Fibroblast of skin of abdomen (primary cell): ENCODE measurements at places on chromosomes 12 and 14.

DNA sequence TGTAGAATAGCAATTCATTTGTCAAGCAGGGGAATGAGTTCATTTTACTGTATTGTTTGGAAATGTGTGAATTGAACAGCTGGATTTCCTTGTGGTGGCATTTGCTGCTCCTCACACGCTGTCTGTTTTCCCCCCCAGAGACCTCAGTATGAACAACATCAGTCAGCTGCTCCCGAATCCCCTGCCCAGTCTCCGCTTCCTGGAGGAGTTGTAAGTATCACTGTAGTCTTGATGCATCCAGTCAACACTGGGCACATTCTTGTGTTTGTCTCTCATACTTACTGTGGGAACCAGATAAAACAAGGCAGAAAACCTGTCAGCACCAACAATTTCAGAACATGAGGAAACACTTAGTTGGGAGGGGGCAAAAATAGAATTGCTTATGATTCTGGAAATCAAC, 64.9 kb downstream of the LGR5 start:
- DNase-seq: peak; percentile 1

GRCh38 chr14:24100197-24100981, 6.3 kb downstream of the PCK2 start:
- DNase-seq: no peak

- peak; percentile 22 for DNase-seq
These were observed 26.9 kb downstream of the GCN1 start for GRCh38 chr12:120167529-120168095.

- no peak for DNase-seq
These were observed 99.2 kb downstream of the SNAPC1 start for GRCh38 chr14:61861320-61861865.

DNA sequence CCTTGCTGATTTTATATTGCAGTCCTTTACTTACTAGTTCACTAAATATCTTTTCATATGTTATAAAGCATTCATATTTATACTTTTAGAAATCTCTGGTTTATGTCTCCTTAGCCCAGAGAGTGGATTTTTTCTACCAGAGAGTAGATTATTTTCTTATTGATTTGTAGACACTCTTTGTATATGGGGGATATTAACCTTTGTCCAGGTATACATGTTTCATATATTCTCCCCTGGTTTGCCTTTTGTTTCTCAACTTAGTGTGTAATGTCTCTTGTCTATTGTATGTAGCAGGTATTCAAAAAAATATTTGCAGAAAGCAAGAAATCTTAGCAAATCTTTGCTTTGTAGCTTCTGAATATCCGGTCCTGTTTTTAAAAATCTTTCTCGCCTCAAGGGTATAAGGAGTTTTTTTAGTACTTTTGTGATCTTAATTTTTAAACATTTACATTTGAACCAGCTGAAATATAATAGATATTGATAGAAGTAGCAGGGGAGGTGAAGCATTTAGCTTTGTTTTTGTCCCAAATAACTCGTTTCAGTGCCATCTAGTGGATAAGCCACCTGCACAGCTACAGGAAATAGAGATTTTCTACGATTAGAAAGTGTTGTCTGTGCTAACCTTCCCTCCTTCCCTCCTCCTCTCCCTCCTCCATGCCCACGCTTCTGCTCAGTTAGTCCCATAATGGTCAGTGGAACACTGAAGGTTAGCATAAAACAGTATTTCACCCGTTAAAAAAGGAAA, 97.0 kb downstream of the PHETA1 start:
- no peak for DNase-seq

GRCh38 chr14:63897721-63898163, 44.9 kb downstream of the SYNE2 start:
- peak; percentile 80 for DNase-seq

DNA sequence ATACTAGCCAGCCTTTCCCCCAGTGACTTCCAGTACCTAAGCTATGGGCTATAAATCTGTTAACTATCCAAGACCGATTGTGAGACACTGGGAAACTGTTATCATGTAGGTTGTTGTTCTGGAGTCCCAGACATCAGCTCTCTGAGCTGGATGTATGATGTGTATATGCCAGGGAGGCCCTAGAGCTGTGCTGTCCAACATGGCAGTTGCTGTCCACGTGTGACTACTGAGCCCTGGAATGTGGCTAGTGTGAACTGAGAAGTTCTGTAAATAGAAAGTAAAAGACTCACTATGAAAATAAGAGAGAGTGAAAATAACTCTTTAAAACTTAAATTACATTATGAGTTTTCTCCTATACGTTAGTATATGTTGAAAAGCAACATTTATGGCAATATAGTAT, 755.8 kb upstream of the FBXO33 start:
- peak; percentile 0 for DNase-seq

- peak; percentile 13 for DNase-seq
These were observed 513 bp downstream of the CCNK start for GRCh38 chr14:99481745-99482099.

- DNase-seq: no peak
These were observed 753 bp downstream of the ACRBP start for GRCh38 chr12:6646276-6647082.

DNA sequence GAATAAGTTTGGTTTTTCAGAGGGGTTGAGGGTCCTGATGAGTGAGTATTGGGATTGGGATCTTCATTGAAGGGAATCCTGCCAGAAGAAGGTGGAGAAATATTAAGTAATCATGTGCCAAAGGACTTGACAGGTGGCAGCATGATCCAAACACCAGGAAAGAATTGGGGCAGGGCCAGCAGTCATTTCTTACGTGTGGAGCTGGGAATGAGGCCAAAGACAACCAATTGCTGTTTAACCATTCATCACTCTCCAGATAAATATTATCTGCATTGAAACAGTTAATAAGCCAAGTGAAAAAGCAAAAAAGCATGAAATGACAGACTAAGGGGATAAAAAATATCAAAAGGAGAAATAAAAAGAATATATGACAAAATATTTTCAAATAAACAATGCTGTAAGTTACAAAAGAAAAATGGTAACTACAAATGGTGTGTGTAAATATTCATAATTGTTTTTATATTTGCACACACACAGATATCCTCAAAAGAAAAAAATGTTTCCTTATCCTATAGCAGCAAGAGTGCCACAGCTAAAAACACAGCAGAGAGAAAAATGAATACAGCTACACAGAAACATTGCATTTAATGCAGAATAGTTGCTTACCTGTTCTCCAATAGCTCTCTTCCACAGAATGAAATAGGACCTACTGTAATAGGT, 26.2 kb downstream of the C2CD5 start:
- peak; percentile 12 for DNase-seq

- no peak for DNase-seq
These were observed 35.7 kb downstream of the CNTN1 start for GRCh38 chr12:40727774-40728483.

- no peak for DNase-seq
These were observed 58.9 kb downstream of the NCOR2 start for GRCh38 chr12:124508381-124509079.

GRCh38 chr14:61925043-61925442, 162.8 kb downstream of the SNAPC1 start:
- peak; percentile 5 for DNase-seq

DNA sequence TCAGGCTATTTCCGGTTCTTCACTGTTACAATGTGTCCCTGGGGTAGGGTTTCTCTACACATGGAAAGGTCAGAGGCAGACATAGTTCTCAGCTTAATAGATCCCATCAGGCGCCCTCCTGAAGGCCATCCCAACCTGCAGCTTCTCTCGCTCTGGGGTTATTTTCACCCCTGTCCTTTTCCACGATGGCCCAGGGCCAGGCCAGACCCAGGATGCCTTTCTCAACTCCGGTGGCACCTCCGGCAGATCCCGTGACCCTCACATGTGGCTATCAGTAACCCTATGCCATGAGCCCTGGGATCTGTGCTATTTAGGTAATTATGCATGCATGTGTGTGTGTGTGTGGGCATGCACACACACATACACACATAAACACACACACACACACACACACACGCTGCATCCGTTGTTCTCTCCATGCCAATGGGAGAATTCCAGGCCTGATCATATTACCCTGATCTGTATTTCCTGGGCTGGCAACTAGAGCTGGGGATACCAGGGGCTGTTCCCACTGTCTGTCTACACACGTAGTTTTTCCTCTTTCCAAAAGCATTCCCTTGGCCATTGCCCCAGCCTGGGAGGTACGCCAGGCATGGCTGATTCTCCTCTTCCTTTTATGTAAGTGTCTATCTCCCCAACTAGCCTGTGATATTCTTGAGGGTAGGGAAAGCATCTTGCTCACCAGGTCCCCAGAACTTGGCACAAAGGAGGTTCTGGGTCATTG, 51.2 kb upstream of the NOS1 start:
- DNase-seq: no peak

- no peak for DNase-seq
These were observed 198.6 kb downstream of the BCL11B start for GRCh38 chr14:99073431-99073830.

DNA sequence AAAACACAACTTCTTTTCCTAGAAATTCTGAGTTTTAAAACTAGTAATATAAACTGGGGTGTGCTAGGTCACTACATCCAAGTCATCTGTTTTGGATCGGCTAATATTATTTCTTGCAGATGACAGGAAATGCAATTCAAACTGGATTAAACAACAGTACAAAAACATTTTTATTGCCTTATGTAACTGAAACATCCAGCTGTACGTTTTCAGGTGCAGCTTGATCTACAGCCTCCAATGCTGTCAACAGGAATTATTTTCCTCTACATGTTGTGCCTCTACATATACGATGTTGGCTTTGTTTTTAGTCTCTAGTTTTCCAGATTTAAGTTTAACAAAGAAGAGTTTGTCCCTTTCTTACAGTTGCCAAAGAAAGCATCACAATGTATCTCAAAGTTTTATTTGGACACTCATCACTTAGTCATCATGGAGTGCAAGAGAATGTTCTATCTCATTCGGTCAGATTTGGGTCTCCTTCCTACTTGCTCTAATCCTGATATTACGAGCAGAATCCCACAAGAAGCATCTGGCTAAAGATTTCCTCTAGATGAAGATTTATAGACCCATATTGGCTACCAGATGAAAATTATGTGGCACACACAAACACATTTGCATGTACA, 326.7 kb downstream of the SLC6A15 start:
- peak; percentile 45 for DNase-seq

GRCh38 chr14:77547512-77548180, 49.0 kb upstream of the ISM2 start:
- no peak for DNase-seq

DNA sequence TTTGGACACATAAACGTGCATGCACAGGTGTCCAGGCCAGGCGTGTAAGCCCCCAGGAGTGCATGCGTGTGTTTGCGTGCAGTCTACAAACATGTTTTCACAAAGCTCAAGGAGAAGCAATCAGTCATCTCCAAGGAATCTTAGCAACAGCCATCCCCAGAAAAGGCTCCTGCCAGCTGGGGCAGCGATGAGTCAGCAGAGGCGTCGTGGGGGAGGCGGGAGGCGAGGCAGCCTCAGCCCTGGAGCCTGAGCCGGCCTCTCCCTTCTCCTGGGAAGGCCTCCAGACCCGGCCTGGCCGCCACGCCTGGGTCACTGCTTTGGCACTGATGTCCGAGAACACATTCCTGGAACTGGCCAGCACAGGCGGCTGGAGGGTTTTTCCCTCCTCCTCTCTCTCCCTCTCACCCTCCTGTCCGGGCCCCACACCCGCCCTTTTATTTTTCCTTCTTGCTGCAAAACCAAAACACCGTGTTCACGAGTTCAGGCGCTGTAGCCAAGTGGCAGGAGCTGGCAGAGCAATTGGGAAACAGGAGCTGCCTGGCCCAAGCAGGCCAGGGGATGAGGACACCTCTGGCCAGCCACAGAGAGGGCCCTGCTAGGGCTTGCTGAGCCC, 92.7 kb downstream of the LRRC74A start:
- DNase-seq: peak; percentile 97

DNA sequence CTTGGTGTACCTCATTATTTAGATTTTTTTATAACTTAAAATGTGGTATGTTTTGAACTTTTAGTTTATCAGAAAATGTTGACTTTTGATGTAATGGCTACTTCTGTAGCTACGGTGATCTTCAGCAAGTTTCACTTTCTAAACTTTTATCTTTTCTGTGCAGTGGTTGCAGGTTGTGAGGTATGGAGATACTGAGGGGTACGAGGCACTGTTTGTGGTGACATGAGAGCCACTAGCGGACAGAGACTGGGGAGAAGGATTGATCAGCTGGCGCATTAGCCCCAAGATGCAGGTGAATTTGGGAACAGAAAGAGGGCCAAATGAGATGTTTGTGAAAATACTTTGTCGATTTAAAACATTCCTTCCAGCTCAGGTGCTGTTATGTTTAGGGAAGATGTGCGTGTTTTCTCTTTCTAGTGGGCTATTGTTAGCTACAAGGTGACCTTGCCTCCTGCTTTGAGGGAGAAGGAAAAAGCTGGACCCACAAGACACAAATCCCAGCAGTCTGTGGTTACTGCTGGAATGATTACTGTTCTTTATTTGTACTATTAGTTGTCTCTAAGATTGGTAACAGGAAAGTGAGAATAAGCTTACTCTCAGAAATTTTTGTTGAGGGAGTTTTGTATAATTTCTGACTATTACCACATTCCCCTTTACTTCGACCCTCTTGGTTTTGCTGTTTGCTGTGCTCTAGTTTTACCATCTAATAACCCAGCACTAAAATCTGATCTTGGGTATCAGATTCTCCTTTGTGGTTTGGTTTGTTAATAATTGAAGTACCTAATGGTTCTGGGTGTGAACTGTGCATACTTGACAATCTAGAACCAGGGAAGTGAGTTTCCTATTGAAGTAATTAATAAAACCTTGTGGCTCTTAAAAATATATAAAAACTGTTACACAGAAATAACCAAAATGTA, 61.7 kb downstream of the FBXO34 start:
- DNase-seq: no peak

- no peak for DNase-seq
These were observed 10.2 kb upstream of the PRKAG1 start for GRCh38 chr12:49028666-49029275.

GRCh38 chr12:31470459-31470858, 120.5 kb downstream of the DENND5B start:
- DNase-seq: no peak

DNA sequence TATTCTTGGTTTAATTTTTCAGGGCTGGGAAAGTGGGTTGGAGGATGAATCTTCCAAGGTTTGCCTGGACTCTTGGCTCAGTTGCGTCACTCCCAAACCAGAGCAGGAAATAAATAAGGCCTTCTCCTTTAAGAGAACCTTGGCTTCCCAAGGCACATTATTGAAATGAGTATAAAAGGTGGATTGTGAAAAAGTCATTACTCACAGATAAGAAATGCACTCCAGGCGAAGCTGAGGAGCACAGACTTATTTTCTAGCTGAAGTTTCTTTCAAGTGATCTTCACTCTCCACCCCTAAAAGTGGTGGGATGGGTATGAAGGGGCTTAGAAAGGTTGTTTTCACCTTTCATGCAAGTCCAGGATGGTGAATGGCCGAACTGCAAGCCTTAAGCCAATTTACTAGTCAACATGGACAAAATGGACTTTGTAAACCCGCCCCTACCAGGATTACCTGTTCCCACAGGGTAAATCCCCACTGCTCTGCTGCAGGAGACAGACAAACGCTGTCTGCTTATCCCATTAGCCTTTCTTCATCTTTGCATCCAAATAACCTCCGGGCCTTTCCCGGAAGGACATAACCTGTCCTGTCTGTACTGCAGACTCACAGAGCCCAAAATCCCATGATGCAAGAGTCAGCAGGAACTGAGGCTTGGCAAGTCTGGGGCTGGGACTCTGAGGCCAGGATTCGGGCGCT, 207.6 kb downstream of the BCL11B start:
- peak; percentile 45 for DNase-seq
